H9 (cell line): ENCODE measurements at places on chromosomes 1 and 21. TPM values are rescaled to one million over a fixed set of nuclear protein-coding genes. Genes with fewer than 3 reads are reported as not detected.

GRCh38 chr1:115765091-115765490 is 3.4 kb downstream of the CASQ2 start:
- no peak for DNase-seq

DNA sequence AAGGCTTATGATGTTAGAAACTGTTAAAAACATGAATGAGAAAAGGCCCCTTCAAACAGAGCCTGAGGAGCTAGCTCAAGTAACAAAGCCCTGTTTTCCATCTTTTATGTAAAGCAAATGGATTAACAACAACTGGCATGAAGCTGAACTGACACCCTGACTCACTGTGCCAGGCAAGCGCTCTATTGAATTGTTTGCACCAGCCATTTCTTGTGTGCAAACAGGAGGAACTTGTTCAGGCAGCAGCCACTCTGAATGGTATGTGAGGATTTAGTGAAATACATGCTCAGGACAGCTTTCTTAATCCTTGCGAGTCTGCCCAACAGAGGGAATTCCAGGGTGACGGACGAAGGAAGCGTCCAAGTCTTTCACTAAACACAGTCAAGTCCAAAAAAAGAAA is 291.1 kb upstream of the ADGRL2 start:
- DNase-seq, result no peak

- no peak for DNase-seq
Measured at GRCh38 chr1:118998171-118998570, 10.0 kb upstream of the TBX15 start.

- DNase-seq, result no peak
Measured at GRCh38 chr21:25176637-25177412, 430.5 kb downstream of the MRPL39 start.

GRCh38 chr1:157431751-157432150 is 120.6 kb downstream of the FCRL5 start:
- DNase-seq, result no peak

DNA sequence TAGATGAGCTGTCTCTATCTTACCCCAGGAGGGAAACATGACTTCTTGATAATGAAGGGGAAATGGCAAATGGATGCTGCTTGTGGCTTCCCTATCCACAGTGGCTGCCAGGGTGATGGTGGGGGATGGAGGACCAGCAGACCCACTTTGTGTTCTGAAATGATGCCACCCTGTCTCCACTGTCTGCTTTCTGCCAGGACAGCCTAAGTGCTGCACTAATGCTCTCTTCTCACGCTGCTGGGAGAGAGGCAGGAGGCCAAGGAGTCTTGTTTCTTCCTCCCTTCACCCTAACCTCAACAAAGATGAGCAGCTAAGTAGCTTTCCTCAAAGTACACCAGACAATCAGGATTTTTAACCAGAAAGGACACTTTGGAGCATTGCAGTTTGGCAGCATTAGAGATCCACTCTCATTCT is 36.6 kb downstream of the XCL1 start:
- no peak for DNase-seq

GRCh38 chr1:50704126-50704525 is 255.9 kb downstream of the FAF1 start:
- no peak for DNase-seq

GRCh38 chr1:4854367-4854766 is 200.0 kb downstream of the AJAP1 start:
- no peak for DNase-seq

- peak; percentile 76 for DNase-seq
Measured at GRCh38 chr1:116168277-116169032, 57.3 kb downstream of the MAB21L3 start.

- peak; percentile 59 for DNase-seq
Measured at GRCh38 chr1:23371987-23372880, 2.6 kb upstream of the ZNF436 start.

CD247 gene
- total RNA-seq, result 0.90 and 1.2 TPM in 2 replicates

TTC22 gene
- 0.55 and 0.59 TPM in 2 replicates for total RNA-seq

HORMAD1 gene
- not detected in 2 replicates for total RNA-seq

IL19 gene
- total RNA-seq, result not detected in 2 replicates

DYRK3 gene
- total RNA-seq, result 4.0 and 4.7 TPM in 2 replicates

PYHIN1 gene
- not detected in 2 replicates for total RNA-seq

GBP2 gene
- not detected in 2 replicates for total RNA-seq

DRAM2 gene
- 33.6 and 34.4 TPM in 2 replicates for total RNA-seq
